Activated gamma-delta T cell treated with Interleukin-2 at 50 U/mL for 16 hours (primary cell): ENCODE measurements at places on chromosomes 5 and 9.

DNA sequence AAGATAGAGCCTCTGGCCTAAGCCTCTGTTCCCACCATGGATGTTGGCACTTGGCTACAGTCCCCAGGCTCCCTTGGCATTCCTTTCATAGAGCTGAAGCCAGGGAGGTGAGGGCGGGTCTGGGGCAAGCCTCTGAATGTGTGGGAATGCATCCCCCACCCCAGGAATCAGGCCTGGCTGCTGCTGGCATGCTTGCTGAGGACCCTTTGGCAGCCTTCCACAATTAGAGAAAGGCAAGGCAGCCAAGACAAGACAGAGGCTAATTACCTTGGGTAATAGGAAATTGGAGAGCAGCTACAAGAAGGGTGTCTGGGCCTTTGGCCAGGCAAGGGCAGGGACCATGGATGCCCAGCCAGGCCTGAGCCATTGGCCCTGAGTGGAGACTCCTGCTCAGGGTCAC, 204.4 kb upstream of the TRIM32 start:
- no peak for DNase-seq

- no peak for DNase-seq
These were observed 267.5 kb downstream of the ARHGAP26 start for GRCh38 chr5:143037708-143038107.

DNA sequence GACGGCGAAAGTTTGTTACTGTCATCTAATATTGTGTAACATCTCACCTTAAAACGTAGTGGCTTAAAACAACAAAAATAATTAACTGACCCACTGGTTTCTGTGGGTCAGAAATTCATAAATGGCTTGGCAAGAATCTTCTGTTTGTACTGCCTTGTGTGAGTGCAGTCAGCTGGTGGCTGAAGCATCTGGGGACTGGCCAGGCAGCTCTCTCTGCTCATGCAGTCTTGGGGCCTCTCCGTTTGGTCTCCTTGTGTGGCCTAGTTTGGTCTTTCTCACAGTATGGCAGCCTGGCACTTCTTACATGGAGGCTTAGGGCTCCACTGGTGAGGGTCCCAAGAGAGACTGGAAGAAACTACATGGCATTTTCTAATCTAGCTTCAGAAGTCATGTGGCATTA, 49.0 kb upstream of the CTXN3 start:
- DNase-seq, result no peak

DNA sequence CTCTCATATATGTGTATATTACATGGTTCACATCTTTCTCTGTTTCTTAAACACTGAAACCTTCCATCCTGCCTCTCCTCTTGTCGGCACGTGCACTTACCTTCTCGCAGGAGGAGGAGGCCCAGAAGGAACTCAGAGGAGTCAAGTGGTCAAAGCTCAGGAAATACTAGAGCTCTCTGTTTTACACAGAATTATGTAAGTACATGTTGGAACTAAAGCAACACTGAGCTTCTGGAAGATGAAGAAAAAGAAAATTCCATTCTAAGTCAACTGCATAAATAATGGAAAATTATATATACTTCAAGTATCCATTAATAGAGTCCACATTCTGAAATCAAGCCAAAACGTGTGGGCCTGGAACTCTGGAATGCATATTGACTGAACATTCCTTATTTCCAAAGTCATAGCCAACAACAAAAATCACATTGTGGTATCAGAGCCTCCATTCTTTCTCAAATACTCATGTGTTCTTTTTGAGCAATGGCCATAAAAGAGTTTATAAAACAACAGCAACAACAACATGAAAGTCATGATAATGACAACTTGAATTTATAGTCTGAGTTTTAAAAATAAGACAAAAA, 121.5 kb upstream of the RAI14 start:
- DNase-seq, result no peak

DNA sequence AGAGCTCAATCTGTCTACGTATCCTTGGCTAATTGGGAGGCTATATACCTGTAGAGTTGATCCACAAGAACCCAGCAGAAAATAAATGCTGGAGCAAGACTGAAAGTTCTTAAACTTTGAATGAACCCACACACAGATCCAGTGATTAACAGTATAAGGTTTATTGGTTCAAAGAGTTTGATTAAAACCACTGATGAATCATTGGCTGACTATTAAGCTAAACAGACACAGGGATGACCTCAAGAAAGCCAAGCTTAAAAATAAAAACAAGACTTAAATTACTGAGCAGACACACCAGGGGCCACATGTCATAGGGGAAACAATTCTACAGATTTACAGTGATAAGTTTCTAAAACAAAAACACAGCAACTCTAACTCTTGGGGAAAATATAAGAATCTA, 163.6 kb downstream of the SPATA31D1 start:
- no peak for DNase-seq

DNA sequence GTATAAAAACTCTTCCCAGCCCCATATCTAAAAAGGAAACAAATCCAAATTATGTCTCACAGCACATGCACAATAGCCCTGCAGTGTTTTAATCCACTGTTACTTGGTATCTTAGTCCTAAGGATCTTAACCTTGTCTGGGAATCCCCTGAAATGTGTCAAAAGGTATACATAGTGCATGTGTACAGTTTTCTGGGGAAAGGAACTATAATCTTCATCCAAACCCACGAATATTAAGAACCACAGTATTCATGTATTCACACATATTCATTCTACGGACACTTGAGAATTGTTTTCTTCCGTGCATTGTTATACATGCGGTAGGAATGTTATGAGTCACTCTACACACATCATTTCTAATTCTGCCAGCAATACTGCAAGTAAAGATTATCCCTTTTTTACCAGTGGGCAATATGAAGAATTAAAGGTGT, 47.8 kb upstream of the SNX2 start:
- no peak for DNase-seq

DNA sequence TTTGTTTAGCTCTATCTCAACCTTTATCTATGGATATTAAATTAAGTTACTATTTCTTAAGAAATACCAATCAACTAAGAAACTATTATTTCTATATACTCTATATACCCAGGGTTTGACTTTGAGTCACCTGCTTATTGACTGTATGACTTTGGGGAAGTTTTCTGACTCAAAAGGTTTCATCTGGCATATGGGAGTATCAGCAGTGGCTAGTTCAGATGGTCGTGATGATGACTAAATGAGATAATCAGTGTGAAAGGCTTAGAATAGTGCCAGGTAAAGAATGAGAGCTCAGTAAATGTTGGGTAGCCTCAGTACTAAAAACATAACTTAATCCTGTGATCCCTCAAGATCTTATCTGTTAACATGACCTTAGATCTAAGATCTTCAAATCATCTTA, 179.7 kb upstream of the ISL1 start:
- no peak for DNase-seq

- DNase-seq, result no peak
These were observed 114.8 kb downstream of the WNK2 start for GRCh38 chr9:93298498-93299417.

GRCh38 chr5:33180900-33181299, 259.9 kb upstream of the TARS1 start:
- DNase-seq, result no peak

DNA sequence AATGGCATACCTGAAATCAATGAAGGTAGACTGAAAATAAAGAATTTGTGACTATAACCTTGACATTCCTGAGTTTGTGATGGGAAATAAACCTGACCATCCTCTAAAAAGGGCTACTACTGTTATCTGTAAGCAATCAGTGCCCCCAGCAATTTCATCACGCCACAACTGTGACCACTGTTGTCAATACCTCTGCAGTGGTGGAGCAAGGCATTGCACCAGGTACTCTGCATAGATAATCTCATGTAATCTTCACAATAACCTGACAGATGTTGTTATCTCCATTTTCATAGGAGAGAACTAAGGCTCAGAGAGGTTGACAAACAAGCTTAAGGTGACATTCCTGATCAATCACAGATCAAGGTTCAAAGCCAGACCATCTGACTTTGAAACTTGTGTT, 38.5 kb upstream of the FRRS1L start:
- no peak for DNase-seq

GRCh38 chr9:76290555-76290954, 103.7 kb downstream of the RFK start:
- DNase-seq, result no peak

DNA sequence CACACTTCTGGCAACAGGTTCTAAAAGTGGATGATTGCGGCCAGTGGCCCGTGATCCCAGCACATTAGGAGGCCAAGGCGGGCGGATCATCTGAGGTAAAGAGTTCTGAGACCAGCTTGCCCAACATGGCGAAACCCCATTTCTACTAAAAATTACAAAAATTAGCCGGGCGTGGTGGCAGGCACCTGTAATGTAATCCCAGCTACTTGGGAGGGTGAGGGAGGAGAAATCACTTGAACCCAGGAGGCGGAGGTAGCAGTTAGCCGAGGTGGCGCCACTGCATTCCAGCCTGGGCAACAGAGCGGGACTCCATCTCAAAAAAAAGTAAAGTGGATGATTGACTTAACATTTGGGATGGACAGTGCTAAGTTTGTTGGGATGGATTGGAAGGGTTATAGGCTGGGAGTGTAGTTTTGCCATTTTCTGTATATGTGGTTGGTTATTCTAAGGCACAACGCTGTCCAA, 3.4 kb downstream of the MATR3 start:
- no peak for DNase-seq

DNA sequence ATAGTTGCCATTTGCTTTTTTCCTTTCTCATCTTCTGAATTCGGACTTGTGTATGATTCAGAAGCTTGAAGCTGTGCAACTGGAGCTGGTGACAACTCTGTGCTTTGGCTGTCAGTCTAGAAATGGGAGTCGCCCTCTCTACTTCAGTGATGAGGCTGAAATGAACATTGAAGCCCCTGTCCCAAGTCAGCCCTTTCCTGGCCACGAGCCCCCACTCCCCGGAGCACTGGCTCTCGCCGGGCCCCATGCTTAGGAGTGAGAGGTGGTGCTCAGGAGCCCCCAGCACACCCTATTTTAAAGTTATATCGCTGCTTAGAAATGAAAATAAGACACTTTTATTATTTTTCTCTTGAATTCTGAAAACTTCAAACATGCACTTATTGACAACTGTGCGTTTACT, 66.0 kb downstream of the PSMB7 start:
- no peak for DNase-seq

DNA sequence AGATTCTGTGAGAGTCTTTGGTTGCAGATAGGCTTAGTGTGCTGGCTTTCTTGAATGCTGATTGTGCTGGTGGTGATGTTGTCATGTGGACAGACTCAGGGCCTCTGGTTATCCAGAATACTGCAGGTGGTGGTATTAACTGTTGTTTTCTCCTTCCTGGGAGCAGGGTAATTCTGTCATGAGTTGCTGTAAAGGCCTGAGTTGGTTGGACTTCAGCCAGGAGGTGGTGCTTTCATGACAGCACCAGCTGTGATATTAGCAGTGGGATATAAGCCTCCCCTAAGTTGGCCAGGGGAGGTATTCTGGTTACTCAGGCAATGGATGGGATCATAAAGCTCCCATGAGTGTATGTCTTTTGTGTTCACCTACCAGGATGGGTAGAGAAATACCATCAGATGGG, 16.4 kb upstream of the RNF180 start:
- no peak for DNase-seq

DNA sequence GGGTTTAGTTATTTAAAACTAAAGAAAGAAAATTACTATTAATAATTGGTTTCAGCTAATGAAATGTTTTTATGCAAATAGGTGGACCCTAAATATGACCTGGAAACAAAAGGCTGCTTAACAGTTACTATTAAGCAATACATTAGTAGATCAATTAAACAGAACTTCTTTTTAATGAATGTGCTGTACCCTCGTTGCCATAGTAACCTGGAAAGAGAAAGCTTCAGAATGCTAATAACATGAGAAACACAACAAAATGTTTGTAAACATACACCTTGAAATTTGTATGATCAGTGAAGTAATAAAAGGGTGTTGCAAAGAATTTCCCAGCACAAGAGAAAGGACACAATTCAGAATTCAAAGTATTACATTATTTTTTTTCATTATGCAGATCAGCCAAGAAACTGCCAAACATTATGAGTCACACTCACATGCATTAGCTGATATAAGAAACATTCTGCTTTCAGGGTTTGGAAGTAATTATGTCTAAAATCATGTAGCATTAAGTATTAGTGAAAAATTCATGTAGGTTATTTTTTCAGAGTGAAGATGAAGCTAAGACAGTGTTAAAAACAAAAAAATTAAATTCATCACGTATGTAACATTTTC, 348.3 kb downstream of the ISL1 start:
- no peak for DNase-seq

- DNase-seq, result no peak
These were observed 56.8 kb downstream of the SEMA4D start for GRCh38 chr9:89440951-89441654.

- DNase-seq, result no peak
These were observed 27.5 kb upstream of the THG1L start for GRCh38 chr5:157703736-157704135.
